NCI-H748 treated with DMSO at 0.1 percent for 48 hours (cell line): ENCODE measurements at places on chromosomes 6 and 20.

DNA sequence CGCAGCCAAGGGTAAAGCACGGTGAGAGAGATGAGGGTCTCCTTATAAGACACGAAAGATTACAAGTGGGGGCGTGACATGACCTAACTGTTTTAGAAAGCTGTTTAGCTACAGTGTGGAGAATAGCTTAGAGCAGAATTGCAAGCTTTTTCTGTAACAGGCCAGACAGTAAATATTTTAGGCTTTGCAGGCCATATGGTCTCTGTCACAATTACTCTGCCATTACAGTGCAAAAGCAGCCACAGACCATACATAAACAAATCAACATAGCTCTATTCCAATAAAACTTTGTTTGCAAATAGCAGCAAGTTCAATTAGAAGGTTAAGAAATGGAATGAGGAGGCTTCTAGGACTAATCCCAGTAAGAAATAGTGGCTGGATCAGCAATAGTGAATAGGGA is 16.8 kb downstream of the PGM3 start:
- no peak for DNase-seq

DNA sequence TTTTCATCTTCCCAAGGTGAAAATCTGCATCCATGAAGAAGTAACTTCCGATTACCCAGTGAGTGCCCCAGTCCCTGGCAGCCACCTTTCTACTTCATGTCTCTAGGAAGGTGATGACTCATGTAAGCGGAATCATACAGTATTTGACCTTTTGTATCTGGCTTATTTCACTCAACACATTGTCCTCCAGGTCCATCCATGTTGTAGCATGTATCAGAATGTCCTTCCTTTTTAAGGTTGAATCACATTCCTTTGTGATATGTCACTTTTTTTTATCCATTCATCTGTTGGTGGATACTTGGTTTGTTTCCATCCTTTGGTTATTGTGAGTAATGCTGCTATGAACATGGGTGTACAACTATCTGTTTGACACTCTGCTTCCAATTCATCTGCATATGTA is 176.3 kb upstream of the CDYL start:
- no peak for DNase-seq

DNA sequence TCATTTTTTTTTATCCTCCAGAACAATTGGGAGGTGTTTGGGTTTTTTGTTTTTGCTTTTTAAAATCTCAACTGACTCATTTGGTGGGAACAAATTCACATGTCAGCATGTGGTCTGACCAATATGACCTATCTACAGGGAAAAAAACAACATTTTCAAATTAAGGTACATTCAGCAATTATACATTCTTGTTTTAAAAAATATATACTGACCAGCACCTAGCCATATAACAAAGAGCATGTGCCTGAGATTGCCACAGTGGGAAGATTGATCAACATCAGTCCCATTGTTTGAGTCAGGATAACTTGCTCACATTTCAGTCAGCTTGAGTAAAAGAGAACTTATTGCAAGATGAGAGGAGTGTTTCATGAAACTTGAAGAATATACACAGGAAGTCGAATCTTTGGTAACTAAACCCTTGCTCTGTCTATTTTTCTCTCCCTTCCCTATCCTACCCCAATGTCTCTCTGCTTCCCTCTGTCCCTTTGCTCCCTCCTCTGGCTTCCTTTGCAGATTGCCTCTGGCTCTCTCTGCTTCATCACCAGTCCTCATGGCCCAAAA is 163.2 kb upstream of the TAB2 start:
- DNase-seq = no peak

GRCh38 chr6:167007985-167008384 is 8.8 kb downstream of the CEP43 start:
- no peak for DNase-seq

- DNase-seq = no peak
Observed at GRCh38 chr6:151436802-151437201, 15.1 kb downstream of the RMND1 start.

DNA sequence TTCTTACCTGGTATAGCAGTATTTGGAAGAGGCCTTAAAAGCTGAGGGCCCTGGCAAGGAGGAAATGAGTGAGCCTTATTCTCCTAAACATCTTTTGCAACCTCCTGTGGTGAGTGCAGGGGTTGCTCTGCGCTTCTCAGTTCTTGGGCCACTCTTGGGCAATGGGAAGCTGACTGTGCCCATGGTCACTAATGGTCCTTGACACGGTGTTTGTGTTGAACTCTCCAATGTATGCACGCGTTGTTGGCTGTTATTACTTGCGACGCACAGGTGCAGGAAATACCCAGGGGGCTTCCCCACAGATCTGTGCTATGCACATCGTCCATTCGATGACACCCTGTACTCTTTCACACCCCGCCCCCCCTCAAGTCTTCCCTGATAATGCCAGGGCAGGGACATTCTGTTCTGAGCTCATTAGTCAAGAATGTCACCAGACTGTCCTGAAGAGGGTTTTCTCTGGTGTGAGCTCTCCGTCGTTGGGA is 79.7 kb downstream of the EDN1 start:
- DNase-seq = no peak

GRCh38 chr20:3563548-3564177 is 92.8 kb downstream of the ATRN start:
- peak; percentile 48 for DNase-seq

DNA sequence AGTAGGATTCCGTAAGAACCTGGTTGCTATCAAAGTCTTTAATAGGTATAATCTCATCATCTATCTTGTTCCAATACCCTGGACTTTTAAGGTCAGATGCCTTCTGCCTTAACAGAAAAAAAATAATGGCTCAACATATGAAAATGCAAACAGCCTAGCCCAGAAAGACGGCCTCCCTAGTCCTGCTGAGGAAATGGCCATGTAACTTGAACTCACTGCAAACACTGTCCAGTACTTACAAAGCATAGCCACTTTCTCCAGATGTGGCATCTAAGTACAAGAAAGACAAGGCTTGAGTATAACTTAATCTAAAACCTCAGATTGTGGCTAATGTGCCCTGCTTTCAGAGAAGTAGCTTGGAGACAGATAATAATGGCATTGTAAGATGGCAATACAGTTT is 26.5 kb downstream of the FASTKD5 start:
- DNase-seq = no peak

- no peak for DNase-seq
Observed at GRCh38 chr6:157158897-157159296, 164.4 kb downstream of the TMEM242 start.

GRCh38 chr6:105301756-105302616 is 100.9 kb downstream of the PREP start:
- DNase-seq = peak; percentile 32

GRCh38 chr6:38542031-38542430 is 97.7 kb downstream of the BTBD9 start:
- DNase-seq = no peak

DNA sequence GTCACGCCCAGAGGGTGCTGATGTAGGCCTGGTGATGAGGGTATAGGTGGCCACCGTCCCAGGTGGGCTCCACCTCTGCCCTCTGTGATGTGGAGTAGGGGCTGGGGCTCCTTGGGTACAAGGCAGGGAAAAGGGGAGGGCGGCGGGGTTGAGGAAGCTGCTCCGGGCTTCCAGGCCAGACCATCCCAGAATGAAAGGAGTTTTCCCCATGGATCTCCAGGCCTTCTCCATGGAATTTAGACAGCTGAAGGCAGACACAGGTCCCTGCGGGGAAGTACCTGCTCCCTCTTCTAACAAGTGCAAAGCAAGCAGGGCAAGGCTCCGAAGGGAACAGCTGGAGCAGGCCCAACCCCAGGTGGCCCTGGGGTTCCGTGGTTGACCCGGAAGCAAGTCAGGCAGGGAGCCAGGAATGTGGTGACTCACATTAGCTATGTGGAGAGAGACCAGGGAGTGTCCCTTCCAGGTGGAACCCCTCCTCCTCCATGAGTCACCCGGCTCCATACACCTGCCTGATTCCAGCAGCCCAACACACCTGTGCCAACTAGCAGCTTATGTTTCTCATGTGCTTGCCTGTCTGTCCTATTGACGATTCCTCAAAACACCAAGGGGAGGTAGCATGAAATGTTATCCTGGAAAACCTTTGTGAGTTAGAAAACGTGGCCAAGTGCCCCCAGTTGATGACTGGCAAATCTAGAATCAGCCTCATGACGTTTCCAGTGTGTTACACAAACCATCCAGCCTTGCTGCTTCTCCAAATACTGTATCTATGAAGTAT is 59.7 kb upstream of the SNX9 start:
- peak; percentile 51 for DNase-seq

DNA sequence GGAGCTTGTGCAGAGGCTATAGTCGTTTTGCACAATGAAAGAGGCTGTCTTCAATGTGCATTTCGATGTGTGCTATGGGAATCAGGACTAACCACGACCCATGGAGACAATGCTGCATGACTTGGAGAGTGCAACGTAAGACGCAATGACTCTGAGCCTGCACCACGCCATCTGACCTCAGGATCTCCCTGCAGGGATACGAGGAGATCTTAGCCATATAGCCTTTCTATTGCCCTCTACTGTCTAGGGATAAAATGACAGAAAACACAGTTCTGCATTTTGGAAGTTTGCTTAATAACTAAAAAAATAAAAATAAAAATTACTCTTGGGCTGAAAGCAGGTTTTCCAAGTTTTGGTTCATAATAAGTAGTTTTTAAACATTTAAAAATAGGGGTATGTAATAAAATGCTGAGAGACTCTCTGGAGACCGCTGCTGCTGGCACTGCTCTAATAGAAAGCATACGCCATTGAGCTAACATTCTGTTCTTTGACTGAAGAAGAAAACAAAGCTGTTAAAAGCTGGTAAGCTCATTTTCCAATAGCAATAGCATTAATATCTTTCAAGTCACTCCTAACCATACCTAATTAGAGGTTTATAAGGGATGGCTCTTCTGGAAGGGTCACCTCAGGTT is 87.2 kb downstream of the PDE7B start:
- no peak for DNase-seq

DNA sequence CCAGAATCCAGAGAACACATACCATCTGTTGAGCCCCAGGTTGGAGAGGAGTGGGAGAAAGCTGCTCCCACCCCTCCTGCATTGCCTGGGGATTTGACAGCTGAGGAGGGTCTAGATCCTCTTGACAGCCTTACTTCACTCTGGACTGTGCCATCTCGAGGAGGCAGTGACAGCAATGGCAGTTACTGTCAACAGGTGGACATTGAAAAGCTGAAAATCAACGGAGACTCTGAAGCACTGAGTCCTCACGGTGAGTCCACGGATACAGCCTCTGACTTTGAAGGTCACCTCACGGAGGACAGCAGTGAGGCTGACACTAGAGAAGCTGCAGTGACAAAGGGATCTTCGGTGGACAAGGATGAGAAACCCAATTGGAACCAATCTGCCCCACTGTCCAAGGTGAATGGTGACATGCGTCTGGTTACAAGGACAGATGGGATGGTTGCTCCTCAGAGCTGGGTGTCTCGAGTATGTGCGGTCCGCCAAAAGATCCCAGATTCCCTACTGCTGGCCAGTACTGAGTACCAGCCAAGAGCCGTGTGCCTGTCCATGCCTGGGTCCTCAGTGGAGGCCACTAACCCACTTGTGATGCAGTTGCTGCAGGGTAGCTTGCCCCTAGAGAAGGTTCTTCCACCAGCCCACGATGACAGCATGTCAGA is 77.4 kb downstream of the ASXL1 start:
- DNase-seq = no peak

GRCh38 chr6:157194643-157195042 is 128.7 kb downstream of the TMEM242 start:
- no peak for DNase-seq

GRCh38 chr6:156347656-156348055 is 429.5 kb upstream of the ARID1B start:
- DNase-seq = peak; percentile 13

GRCh38 chr20:23646106-23646873 is 8.5 kb upstream of the CST3 start:
- DNase-seq = no peak

GRCh38 chr6:138297761-138298298 is 79.5 kb upstream of the PBOV1 start:
- DNase-seq = no peak

DNA sequence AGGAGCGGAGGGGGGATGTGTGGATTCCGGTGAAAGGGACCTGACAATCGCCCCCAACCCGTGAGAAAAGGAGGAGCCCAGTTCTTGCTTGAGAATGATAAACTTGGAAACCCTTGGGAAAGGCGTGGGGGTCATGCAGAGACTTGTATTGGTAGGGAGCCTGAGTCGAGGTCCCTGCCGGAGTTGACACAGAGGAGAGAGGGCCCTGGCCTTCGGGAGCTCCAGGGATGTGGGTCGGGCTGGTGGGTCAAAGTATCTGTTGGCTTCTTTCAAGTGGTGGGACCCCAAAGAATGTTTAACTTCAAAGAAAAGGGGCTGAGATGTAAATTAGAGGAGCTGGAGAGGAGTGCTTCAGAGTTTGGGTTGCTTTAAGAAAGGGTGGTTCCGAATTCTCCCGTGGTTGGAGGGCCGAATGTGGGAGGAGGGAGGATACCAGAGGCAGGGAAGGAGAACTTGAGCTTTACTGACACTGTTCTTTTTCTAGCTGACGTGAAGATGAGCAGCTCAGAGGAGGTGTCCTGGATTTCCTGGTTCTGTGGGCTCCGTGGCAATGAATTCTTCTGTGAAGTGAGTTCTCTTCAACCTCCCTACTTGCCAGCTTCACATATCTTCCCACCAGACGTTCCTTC is 571 bp downstream of the CSNK2B start:
- no peak for DNase-seq

DNA sequence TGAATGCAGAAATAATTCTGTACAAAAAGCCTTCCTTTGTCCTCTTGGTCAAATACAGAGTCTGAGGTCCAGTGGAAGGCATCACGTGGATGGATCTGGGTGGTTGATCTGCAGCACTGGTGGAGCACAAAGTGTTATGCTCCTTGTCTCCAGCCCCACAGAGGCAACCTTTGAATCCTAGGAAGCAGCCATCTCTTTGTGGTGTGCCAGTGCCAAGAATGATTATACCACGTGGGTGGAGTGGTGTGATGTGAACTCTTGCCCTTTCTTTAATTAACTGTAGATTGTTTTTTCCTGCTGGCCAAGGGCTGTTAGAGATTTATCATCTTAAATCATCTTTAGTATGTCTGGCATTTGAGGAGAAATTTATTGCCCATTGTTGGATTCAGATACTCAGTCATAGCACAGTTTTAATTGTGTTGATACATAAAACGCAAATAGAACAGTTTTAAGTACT is 31.1 kb downstream of the NCOA7 start:
- DNase-seq = no peak

GRCh38 chr20:7829776-7830175 is 110.5 kb downstream of the HAO1 start:
- DNase-seq = no peak

GRCh38 chr6:32785781-32786533 is 22.6 kb upstream of the HLA-DQB2 start:
- DNase-seq = peak; percentile 49

DNA sequence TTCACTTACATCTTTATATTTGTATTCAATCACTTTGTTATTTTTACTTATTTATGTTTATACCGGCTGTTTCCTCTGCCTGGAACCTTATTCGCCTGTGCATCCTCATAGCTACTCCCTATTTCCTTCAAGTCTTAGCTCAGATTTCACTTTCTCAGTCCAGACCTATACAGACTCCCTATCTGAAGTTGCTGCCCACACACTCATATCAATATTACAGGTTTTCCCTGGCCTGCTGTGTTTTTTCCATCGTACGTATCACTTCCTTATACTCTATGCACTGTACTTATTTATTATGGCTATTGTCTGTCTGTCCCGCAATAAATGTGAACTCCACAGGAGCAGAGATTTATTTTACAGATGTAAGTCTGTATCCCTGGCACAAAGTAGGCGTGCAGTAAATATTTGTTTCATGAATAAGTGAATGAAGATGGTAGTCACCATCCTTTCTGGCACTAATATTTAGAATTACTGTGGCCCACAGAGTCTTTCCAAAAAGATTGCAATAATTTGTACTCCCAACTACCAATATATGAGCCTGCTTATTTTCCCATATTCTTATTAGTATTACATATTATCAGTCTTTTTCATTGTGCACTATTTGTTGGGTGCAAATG is 64.9 kb downstream of the TNFAIP3 start:
- no peak for DNase-seq

GRCh38 chr20:41512624-41513023 is 105.6 kb downstream of the CHD6 start:
- no peak for DNase-seq
